ENCODE measurements at places on chromosomes 2 and 18.

GRCh38 chr2:118774458-118775133, 72.9 kb downstream of the EN1 start:
- peak; percentile 14 for DNase-seq

GRCh38 chr2:157784169-157784822, 91.8 kb downstream of the ACVR1 start:
- no peak for DNase-seq

- no peak for DNase-seq
Observed at GRCh38 chr18:7333025-7333562, 102.2 kb downstream of the LRRC30 start.

DNA sequence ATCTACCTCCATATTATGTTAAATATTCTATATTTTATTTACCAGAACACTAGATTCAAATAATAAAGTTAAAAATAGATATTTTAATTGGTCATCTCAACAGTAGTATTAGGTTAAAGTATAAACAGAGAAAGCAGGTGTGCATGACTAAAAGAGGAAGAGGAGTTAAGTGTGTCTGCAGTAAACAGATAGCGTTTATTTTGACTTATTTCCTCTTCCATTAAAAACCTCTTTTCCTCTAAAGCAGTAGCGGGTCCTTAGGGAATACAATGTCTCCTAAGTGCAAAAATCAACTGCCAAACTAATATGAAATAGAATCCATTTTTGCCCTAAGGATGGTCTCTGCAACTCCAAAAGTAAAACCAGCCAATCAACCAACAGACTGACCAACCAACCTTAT, 27.7 kb downstream of the EIF2AK3 start:
- no peak for DNase-seq

GRCh38 chr2:190534310-190535120, at the start of gene NEMP2:
Gene NEMP2, minus strand, starts transcription at chr2:190534722. Its CDS starts 67 bp downstream, at chr2:190534655.
- peak; percentile 82 for DNase-seq

DNA sequence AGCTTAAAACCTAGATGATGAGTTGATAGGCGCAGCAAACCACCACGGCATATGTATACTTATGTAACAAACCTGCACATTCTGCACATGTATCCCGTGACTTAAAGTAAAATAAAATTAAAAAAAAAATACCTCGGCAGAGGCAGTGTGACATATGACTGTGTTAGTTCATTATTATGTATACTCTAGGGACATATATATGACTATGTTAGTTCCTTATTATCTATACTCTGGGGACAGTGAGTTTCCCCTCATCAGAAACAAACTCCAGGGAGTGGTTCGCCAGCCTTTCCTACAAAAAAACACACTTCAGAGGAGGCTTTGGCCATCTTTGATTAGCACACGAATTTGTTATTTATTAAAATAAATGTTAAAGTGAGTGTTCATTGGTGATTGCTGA, 209.5 kb downstream of the PIEZO2 start:
- DNase-seq: no peak

GRCh38 chr18:7596147-7596546, 29.0 kb downstream of the PTPRM start:
- DNase-seq: no peak

DNA sequence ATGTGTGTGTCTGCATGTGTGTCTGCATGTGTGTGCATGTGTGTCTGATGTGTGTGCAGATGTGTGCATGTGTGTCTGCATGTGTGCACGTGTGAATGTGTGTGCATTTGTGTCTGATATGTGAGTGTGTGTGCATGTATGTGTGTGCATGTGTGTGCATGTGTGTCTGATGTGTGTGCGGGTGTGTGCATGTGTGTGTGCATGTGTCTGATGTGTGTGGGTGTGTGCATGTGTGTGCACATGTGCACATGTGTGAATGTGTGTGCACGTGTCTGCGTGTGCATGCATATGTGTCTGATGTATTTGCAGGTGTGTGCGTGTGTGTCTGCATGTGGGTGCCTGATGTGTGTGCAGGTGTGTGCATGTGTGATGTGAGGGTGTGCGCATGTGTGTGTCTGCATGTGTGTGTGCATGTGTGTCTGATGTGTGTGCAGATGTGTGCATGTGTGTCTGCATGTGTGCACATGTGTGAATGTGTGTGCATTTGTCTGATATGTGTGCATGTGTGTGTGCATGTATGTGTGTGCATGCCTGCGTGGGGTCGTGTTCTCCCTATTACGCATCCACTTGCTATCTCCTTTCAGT, 470.1 kb upstream of the HS6ST1 start:
- DNase-seq: no peak

DNA sequence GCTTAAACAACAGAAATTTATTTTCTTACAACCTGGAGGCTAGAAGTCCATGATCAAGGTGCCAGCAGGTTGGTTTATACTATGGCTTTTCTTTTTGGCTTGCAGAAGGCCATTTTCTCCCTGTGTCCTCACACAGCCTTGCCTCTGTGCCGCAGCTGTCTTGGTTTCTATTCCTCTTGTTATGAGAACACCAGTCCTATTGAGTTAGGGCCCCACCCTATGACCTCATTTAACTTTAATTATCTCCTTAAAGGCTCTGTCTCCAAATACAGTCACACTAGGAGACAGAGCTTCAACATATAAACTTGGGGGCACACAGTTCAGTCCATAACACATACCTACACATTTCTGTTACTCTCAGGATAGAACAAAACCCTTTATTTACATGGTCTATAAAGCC, 17.3 kb upstream of the RHOB start:
- no peak for DNase-seq

- no peak for DNase-seq
Observed at GRCh38 chr2:203774760-203775159, 68.3 kb downstream of the CD28 start.

DNA sequence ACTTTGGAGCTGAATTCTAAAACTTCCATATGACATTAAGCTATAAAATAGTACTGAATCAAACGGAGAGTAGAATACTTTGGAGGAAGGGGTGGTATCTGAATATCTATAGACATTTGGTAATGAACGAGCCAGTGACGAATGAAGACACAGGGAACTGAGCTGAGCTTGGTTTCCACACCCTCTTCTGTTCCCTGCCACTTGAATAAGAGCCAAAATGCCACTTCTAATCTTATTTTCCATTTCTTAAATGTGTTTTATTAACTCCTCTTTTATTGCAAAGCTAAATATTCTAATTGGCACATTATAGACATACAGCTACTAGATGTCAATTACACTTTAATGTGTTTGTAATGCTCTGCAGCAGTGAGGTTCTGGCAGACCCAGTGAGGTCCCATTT, 76.1 kb downstream of the AFF3 start:
- no peak for DNase-seq

DNA sequence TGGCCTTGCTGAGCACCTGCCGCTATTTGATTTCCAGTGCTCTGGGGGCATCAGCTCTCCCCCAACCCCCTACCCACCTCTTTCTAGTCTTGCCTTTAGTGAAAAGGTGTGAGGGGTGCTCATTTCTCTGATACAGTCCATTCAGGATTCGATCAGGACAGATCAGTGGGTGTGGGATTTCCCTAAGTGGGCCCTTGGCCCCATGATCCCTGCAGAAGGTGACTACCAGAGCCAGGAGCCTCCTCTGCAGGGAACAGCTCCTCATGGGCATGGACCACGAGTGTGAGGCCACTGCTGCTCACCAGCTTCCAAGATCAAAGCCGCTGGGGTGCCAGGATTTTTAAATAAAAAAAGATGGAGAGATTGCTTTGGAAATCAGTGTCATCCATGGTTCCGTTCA, 835.2 kb upstream of the ID2 start:
- DNase-seq: no peak

DNA sequence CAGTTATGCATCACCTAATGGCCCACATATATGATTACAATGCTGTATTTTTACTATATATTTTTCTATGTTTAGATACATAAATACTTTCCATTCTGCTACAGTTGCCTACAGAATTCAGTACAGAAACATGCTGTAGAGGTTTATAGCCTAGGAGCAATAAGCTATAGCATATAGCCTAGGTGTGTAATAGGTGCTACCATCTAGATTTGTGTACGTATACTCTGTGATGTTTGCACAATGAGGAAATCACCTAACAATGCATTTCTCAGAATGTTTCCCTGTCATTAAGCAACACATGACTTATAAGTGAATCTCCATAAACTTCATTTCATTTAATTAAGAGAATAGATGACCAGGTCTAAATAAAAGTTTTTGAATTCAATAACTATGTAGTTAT, 43.5 kb downstream of the SLC38A11 start:
- DNase-seq: no peak

DNA sequence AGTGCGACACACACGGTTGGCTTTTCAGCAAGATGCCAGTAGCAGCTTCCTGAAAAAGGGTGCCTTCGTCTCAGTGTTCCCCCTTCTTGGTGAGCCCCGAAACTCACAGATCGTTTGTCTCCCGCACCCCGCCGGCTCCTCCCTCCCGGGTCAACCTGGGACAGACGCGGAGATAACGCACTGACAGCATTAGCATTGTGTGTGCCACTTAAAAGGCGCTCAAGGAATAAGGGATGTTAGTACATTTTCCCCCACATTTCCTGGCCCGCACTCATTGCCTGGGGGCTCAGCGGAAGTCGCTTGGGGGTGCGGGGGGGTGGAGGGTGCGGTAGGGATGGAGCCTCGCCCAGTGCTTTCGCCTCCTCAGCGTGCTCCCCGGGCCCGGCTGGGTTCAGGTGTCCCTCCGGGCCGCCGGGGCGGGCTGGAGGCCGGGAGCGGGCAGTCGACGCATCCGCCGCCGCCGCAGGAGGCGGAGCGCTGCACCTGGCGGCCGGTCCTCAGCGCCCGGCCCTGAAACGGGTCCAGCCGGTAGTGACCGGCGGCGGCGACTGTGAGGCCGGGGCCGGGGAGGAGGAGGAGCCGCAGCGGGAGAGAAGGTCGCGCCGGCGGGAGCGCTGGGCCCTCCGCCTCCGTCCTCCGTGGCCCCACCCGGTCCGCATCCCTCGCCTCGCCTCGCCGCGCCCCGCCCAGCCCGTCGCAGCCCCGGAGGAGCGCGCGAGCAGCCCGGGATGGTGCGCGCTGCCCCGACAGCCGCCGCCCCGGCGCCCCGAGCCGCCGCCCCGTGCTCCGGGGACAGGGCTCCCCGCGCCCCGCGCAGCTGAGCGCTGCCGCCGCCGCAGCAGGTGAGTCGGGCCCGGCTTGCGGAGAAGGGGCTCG, at the start of gene MFSD6:
MFSD6 (plus strand) TSS at position 694 of the 876 bp plus-strand sequence. CDS start 27,675 bp downstream, outside the sequence.
- DNase-seq: peak; percentile 48

DNA sequence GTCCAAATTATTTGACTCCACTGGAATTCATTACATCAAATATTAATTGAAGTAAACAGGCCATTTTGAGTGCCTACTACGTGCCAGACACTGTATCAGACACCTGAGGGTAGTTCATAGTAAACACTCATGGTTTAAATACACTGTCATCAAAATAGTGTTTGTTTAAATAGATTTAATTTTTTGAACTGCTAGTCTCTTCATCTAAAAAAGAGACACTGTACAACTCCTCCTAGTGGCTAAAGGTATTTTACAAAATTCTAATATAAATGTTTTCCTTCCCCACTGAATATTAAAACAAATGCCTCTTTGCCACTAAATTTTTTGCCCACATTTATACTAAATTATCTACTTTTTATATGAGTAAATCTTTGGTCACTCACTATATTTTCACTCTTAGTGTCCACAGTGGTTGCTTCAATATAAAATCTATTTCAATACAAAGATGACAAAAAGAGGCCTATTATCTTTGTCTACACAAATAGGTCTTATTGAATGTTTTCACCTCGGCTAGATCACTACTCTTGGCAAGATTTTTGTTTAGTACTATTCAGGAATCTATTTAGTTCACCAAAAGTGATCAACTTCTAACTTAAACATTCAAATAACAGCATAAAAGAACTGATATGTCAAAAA, 122.1 kb downstream of the TMEM247 start:
- no peak for DNase-seq

GRCh38 chr2:41886757-41887156, 161.1 kb upstream of the PKDCC start:
- DNase-seq: no peak

DNA sequence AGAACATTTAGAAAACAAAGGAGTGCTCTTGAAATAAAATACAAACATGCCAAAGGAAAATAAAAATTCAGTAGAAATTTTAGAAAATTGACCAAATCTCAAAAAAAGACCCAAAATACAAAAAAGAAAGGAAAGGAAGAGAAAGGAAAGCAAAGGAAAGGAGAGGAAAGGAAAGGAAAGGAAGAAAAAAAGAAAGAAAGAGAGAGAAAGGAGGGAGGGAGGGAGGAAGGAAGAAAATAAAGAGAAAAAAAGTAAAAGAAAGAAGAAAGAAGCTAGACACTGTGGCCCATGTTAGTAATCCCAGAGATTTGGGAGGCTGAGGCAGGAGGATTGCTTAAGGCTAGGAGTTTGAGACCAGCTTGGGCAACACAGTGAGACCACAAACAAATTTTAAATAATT, 500.1 kb upstream of the VRK2 start:
- no peak for DNase-seq

DNA sequence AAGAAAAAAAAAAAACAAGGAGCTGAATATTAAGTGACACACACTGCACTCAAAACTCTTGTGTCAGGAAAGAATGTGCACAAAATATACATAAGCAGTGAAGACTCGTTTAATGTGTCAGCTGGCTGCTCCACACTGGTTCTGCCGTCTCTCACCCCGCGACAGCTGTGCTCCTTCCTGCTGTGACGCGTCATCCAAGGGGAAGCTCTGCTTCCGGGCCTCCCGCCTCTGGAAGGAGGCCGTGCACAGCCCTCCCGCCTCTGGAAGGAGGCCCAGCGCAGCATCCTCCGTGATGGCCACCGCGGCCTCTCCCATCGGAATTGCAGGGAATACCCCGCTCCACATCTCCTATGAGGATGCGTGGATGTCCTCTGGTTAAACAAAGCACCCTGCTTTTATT, 151.0 kb downstream of the HDAC4 start:
- DNase-seq: no peak

DNA sequence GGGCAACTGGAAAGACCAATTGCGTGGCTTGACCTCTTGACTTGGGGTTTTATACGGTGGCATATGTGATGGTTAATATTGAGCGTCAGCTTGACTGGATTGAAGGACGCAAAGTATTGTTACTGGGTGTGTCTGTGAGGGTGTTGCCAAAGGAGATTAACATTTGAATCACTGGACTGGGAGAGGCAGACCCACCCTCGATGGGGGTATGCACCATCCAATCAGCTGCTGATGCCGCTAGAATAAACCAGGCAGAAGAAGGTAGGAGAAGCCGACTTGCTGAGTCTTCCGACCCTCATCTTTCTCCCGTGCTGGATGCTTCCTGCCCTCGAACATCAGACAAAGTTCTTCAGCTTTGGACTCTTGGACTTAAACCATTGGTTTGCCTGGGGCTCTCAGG, 34.2 kb upstream of the YPEL5 start:
- DNase-seq: no peak

- no peak for DNase-seq
Observed at GRCh38 chr2:862731-863466, 87.8 kb upstream of the SNTG2 start.
